ENCODE measurements at places on chromosomes 2 and 18. TPM values are rescaled to one million over a fixed set of nuclear protein-coding genes. Genes with fewer than 3 reads are reported as not detected.

Gene GLI2
- total RNA-seq, result 53.6 TPM

DNA sequence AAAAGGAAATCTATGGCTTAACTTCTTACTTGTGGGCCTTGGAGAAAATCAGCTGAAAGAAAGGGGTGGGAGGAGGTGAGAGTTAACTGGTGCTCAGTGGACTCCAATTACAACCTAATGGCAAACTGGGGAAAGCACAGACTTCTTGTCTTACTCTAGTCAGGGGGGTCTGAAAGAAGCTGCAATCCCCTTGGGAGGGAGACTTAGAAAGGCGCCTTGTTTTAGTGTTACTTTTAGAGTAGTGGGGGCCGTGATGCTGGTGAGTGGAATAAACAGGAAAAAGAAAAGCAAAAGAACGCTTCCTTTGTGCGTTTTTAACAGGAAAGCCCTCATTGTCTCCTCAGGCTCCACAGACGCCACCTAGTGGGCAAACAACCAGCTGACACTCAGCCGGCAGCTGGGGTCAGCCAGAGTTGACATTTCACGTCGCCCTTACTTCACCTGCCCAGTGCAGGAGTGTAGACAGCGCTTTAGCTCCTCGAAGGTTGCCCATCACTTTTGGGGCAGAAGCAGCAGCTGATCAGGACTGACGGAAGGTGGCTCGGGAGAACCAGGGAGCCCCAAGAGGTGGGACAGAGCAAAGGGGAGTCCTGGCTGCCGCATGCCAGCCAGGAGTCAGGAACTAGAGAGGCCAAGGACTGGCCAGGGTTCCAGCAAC lies 55.9 kb upstream of the GORASP2 start:
- H3K36me3 ChIP-seq, result no peaks in the 10 kb centered on the region
- no peaks in the 10 kb centered on the region for H3K27me3 ChIP-seq
- H3K4me1 ChIP-seq, result no peaks in the 10 kb centered on the region
- peak; percentile 93 for DNase-seq
- 0 out of 2 replicates have a peak overlapping the region, but pooled peaks have one; percentile 10 for H3K4me3 ChIP-seq
- H3K27ac ChIP-seq, result no peak overlapping the region

DNA sequence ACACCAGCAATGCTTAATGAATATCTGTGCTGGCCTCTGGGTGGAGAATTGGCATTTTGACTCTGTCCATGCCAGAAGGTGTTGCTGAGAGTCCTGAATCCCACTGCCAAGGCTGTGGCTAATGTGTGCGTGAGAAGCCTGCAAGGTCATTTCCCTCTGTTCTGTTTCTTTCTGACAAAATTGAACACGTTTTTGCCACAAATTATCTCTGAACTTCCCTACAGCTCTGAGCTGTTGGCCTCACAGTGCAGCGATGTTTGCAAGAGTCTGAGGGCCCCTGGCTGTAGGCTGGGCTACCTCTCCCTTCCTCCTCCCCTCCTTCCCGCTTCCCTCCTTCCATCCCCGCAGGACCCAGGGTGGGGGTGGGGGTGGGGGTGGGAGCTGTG lies 154.1 kb upstream of the HS6ST1 start:
- no peak overlapping the region for H3K27ac ChIP-seq
- H3K4me3 ChIP-seq, result no peak overlapping the region
- no peaks in the 10 kb centered on the region for H3K4me1 ChIP-seq
- H3K27me3 ChIP-seq, result no peaks in the 10 kb centered on the region
- no peak for DNase-seq

Gene KIAA2012
- total RNA-seq, result 0.03 TPM

Gene EPB41L3
- total RNA-seq, result 17.0 TPM

DNA sequence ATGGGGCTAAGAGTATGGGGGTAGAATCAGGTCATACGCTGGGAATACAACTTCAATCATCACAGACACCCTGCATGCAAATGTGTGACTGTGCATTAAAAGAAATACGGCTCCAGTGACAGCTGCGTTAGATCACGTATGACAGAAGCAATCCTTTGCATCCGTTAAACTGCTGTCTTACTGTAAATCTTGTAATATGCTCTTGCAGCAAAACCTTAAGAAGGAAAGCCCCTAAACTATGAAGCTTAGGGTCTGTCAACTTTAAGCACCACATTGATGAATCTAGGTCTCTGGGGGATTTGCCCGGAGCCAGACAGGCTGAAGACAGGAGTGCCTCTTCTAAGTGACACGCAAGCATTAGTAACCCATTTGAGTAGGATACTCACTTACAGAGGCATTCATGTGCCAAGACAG lies 84.7 kb upstream of the EML6 start:
- H3K4me3 ChIP-seq, result no peak overlapping the region
- H3K27me3 ChIP-seq, result no peaks in the 10 kb centered on the region
- peaks cover 5% of the 10 kb centered on the region for H3K4me1 ChIP-seq
- H3K27ac ChIP-seq, result no peak overlapping the region
- no peak for DNase-seq

- DNase-seq, result no peak
- H3K4me3 ChIP-seq, result no peak overlapping the region
- H3K27me3 ChIP-seq, result no peaks in the 10 kb centered on the region
- no peaks in the 10 kb centered on the region for H3K4me1 ChIP-seq
These were observed 32.2 kb upstream of the REL start for GRCh38 chr2:60849187-60849586.

Gene SRSF7
- 274 TPM for total RNA-seq

DNA sequence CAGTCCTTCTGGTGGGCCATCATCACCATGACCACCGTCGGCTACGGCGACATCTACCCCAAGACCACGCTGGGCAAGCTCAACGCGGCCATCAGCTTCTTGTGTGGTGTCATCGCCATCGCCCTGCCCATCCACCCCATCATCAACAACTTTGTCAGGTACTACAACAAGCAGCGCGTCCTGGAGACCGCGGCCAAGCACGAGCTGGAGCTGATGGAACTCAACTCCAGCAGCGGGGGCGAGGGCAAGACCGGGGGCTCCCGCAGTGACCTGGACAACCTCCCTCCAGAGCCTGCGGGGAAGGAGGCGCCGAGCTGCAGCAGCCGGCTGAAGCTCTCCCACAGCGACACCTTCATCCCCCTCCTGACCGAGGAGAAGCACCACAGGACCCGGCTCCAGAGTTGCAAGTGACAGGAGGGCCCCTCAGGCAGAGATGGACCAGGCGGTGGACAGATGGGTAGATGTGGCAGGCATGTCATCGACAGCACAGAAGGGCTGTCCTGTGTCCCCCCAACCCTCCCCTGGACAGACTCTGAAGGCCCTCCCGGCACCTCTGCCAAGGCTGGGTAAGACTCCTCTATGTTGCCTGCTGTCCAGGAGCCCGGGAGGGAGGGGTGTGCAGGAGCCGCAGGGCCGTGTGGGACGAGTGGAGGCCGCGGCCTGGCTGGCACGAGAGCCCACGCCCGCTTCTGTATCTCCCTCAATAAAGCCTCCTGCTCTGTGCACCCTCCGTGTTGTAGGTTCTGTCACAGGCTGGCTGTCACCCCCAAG lies 2.0 kb downstream of the KCNF1 start:
- no peak for DNase-seq
- no peaks in the 10 kb centered on the region for H3K36me3 ChIP-seq
- peaks cover 5% of the 10 kb centered on the region for H3K4me1 ChIP-seq
- H3K4me3 ChIP-seq, result no peak overlapping the region
- no peak overlapping the region for H3K27ac ChIP-seq
- H3K27me3 ChIP-seq, result peaks cover 40% of the 10 kb centered on the region

- H3K27ac ChIP-seq, result peak overlapping the region; percentile 21
- H3K4me1 ChIP-seq, result peaks cover 9% of the 10 kb centered on the region
- no peak overlapping the region for H3K4me3 ChIP-seq
- no peak for DNase-seq
- H3K36me3 ChIP-seq, result no peaks in the 10 kb centered on the region
These were observed 53.9 kb downstream of the TNFRSF11A start for GRCh38 chr18:62379051-62379450.

Gene RRM2
- total RNA-seq, result 118 TPM

DNA sequence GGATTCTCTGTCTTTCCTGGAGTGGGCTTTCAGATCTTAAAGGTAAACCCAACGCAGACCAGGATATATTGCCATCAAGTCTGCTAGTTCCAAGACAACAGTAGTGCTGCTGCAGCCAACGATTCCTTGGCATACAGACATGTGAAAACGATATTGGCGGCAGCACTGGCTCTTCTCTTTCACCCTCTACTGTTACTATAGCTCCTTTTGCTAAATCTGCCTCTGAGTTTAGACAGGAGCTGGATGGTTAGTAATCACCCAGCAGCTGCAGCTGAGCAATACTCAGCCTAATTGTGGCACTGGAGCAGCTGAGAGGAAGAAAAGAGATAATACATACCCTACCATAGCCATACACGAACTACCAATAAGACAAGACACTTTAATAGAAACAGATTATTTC lies 4.0 kb downstream of the YES1 start:
- no peaks in the 10 kb centered on the region for H3K27me3 ChIP-seq
- H3K27ac ChIP-seq, result 0 out of 2 replicates have a peak overlapping the region, but pooled peaks have one; percentile 11
- DNase-seq, result no peak
- peaks cover 23% of the 10 kb centered on the region for H3K4me1 ChIP-seq
- H3K36me3 ChIP-seq, result no peaks in the 10 kb centered on the region
- H3K4me3 ChIP-seq, result no peak overlapping the region

Gene ANKRD30BL
- 0.62 TPM for total RNA-seq

Gene SFTPB
- not detected for total RNA-seq

DNA sequence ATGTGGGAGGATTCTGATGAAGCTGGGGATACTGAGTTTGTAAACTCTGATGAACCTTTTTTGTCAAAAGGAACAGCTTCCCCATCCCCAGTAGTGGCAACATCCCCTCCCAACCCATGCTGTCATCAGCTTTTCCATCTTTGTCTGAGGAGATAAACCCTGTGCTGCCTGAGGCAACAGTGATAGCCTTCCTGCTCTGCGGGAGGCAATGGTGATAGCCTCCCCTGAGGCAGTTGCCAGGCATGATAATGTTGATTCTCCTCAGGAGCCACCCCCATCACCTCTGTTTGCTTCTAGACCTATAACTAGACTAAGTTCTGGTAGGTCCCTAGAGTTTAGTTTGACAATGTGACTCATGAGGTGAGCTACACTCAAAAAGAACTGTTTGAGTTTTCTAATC lies 97.5 kb downstream of the ERBB4 start:
- H3K4me1 ChIP-seq, result no peaks in the 10 kb centered on the region
- H3K27ac ChIP-seq, result no peak overlapping the region
- no peak for DNase-seq
- no peaks in the 10 kb centered on the region for H3K36me3 ChIP-seq

- H3K4me3 ChIP-seq, result no peak overlapping the region
- H3K27me3 ChIP-seq, result no peaks in the 10 kb centered on the region
- H3K36me3 ChIP-seq, result no peaks in the 10 kb centered on the region
- H3K4me1 ChIP-seq, result no peaks in the 10 kb centered on the region
- DNase-seq, result no peak
- no peak overlapping the region for H3K27ac ChIP-seq
These were observed 500.6 kb downstream of the SATB2 start for GRCh38 chr2:198957181-198957580.

Gene CIB4
- total RNA-seq, result not detected

Gene RGPD4
- total RNA-seq, result not detected

Gene DNAJC5G
- 0.39 TPM for total RNA-seq

DNA sequence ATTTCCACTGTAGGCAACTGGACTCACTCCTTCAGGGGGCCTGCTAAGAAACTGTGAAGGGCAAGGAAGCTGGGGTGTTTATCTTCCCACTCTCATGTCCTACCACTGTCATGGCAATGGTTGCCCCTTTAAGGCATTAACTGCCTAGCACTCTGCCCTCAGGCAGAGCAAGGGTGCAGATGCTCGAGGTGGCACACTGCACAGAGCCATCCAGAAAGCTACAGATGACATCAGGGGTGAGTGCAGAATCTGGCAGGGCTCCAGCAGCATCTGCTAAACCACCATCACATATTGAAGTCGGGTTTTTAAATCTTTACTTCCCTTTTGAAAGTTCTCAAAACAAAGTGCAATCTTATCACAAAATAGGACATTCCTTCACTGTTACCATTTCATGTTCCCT lies 75.4 kb downstream of the RAPGEF4 start:
- no peaks in the 10 kb centered on the region for H3K4me1 ChIP-seq
- H3K4me3 ChIP-seq, result no peak overlapping the region
- H3K27me3 ChIP-seq, result no peaks in the 10 kb centered on the region
- no peak overlapping the region for H3K27ac ChIP-seq
- no peak for DNase-seq

- H3K27me3 ChIP-seq, result no peaks in the 10 kb centered on the region
- no peaks in the 10 kb centered on the region for H3K4me1 ChIP-seq
- H3K4me3 ChIP-seq, result no peak overlapping the region
- no peak overlapping the region for H3K27ac ChIP-seq
- DNase-seq, result no peak
These were observed 186.8 kb upstream of the DOK6 start for GRCh38 chr18:69213842-69214241.

DNA sequence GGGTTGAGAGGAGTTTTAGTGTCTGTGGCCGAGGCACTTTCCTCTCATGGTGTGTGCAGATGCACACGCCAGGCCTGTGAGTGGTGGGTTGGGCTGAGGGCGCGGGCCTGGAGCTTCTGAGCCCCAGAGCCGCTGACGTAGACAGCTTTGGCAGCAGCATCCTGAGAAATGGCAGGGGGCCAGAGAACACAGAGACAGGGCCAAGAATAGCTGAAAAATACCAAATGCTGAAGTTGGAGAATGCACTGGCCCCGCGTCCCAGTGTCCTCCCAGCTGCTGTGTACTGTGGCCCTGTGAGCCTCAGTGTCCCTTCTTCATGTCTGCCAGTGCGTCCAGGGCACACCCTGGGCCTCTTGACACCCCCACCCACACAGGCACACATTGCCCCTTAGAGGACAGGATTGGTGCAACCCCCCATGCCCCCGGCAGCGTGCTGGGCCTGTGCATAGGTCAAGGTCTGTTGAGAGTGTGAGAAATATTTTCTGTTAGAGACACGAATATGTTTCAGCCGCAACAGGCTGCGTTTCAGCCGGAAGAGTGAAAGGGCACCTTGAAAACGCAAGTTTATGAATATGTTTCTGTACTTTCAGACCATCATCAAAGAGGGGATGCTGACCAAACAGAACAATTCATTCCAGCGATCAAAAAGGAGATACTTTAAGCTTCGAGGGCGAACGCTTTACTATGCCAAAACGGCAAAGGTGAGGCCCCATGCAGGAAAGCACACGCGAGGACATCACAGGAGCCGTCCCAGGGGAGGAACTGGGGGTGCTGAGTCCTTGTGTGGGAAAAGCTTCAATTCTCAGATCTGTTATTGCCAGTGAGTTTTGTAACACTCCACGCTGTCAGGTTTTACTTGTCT lies 33.6 kb downstream of the DGKD start:
- no peak for DNase-seq
- H3K4me1 ChIP-seq, result no peaks in the 10 kb centered on the region
- H3K36me3 ChIP-seq, result no peaks in the 10 kb centered on the region
- no peaks in the 10 kb centered on the region for H3K27me3 ChIP-seq

GRCh38 chr18:47750889-47751423 lies 179.5 kb downstream of the SMAD2 start:
- H3K27ac ChIP-seq, result no peak overlapping the region
- no peaks in the 10 kb centered on the region for H3K4me1 ChIP-seq
- H3K4me3 ChIP-seq, result no peak overlapping the region
- DNase-seq, result no peak
- H3K36me3 ChIP-seq, result no peaks in the 10 kb centered on the region
- peaks cover 10% of the 10 kb centered on the region for H3K27me3 ChIP-seq

GRCh38 chr18:58908006-58908405 lies 43.3 kb downstream of the ZNF532 start:
- H3K4me1 ChIP-seq, result peaks cover 65% of the 10 kb centered on the region
- no peaks in the 10 kb centered on the region for H3K27me3 ChIP-seq
- H3K4me3 ChIP-seq, result no peak overlapping the region
